NK-92 treated with Interleukin-12 subunit alpha and Interleukin-12 subunit beta, amount 100 ng/mL, for 24 hours (cell line): ENCODE measurements at places on chromosomes 3 and 15.

DNA sequence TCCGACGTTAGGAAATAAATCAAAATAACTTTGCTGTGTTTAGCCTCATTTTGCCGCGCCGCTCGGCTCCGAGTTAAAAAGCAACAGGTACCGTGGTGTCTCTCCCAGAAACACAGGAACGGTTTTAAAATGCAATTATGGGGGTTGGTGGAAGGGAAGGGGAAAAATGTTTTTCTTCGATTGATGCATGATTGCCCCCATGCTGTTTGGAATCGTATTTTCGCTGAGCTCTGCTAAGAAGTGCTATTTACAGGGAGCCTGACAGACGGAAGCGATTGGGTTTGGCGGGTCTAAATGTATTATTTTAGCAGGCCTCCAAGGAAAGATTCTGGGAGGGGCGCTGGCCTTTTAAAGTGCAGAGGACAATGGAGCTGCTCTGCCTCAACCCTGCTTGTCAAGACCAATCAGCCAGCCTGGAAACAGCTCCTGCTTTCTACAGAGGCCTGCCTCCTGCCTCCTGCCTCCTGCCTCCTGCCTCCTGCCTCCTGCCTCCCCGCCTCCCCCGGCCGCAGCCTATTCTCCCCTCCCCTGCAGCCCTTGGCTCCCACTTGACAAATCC lies 156.7 kb upstream of the TLE3 start:
- DNase-seq, result no peak

GRCh38 chr3:123644358-123644757 lies 59.5 kb upstream of the HACD2 start:
- DNase-seq, result no peak

DNA sequence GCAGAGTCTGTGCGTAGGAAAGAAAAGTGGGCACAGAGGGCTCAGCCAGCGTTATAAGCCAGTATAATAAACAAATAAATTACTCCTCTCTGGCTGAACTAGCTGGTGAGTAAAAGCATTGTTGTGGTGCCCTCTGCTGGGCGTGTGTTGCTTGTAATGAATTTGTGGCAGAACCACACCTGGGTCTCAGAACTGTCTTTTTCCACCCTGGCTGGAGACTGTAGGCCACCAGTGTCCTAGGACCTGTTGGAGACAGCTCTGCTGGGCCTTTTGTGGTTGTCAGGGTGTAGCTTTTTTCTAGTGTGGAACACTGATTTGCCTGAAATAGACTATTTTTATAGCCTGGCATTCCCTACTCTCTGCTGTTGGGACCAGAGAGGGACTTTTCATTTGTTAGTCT lies 130.5 kb upstream of the EIF1B start:
- DNase-seq, result no peak

- DNase-seq, result no peak
These were observed 65.8 kb upstream of the ICE2 start for GRCh38 chr15:60544581-60545264.

GRCh38 chr15:65286069-65286703 lies 497 bp downstream of the PARP16 start:
- DNase-seq, result no peak

- no peak for DNase-seq
These were observed 201.8 kb downstream of the ABHD5 start for GRCh38 chr3:43892526-43892925.

GRCh38 chr3:30407651-30408050 lies 198.8 kb upstream of the TGFBR2 start:
- DNase-seq, result no peak

DNA sequence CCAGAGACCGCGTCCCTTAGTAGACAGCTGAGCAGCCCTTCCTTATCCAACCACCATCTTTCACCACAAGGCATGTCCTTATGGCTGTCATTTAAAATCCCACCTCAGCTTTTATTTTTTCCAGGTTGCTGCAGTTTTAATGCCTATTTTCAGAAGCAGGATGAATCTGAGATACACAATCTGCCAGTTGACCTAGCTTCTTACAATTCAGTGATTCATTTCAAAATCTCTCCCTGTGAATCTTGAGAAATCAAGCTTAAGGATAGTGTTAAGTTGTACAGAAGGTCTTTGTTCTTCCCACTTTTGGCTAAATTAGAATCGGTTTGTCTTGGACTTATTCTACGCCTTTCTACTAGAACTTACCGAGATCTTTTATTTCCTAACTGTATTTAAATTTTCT lies 522.3 kb upstream of the CFAP20DC start:
- no peak for DNase-seq

DNA sequence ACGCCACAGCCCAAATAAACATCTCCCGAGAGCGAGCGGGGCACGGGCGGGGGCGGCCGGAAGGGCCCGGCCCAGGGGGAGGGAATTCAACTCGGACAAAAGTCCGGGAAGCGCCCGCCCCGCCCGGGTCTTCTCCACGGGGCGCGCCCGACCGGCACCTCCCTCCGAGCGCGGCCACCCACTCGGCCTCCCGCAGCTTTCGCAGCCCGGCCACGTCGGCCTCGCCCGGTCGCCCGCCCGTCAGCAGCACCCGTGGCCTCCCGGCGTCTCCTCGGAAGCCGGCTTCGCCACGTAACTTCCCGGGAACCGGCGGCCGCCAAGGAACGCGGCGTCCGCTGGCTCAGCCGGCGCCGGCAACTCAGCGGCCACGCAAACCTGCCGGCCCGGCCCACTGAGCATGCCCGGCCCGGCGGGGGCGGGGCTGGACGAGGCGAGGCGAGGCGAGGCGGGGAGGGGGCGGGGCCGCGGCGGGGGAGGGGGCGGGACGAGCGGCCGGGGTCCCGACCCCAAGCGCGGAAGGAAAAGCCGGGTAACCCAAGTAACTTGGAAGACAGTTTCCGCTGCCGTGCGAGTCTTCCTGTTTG lies at the start of gene TJP1:
Gene TJP1 (minus strand): TSS at position 369 of the 584 bp plus-strand sequence. CDS start 440 bp downstream, outside the sequence.
- no peak for DNase-seq

GRCh38 chr3:157201648-157202278 lies 41.8 kb upstream of the CCNL1 start:
- DNase-seq, result no peak

GRCh38 chr15:80331886-80332406 lies 72.2 kb upstream of the ARNT2 start:
- DNase-seq, result no peak

DNA sequence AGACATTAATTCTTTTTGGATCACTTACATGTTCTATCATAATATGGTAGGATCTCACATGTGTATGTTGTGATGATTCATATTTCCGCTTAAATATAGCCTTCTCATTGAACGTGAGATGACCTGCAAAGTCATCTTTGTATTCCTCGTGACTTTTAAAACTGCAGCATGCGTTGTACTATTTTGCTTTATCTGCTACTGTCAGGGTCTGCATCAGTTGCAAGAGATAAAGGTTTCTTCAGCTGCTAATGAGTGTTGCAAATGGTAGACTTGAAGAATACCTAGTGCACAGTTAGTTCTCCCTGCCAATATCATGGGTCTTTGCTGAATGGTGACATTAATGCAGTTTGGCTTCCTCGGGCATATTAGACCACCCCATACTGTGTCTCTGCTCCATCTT lies 31.8 kb downstream of the REC114 start:
- no peak for DNase-seq

GRCh38 chr15:85782064-85782463 lies 12.7 kb downstream of the KLHL25 start:
- DNase-seq, result no peak

- DNase-seq, result no peak
These were observed 109.0 kb upstream of the UNC13C start for GRCh38 chr15:53869044-53869805.

- DNase-seq, result no peak
These were observed 97.3 kb downstream of the AKAP13 start for GRCh38 chr15:85477730-85478129.

DNA sequence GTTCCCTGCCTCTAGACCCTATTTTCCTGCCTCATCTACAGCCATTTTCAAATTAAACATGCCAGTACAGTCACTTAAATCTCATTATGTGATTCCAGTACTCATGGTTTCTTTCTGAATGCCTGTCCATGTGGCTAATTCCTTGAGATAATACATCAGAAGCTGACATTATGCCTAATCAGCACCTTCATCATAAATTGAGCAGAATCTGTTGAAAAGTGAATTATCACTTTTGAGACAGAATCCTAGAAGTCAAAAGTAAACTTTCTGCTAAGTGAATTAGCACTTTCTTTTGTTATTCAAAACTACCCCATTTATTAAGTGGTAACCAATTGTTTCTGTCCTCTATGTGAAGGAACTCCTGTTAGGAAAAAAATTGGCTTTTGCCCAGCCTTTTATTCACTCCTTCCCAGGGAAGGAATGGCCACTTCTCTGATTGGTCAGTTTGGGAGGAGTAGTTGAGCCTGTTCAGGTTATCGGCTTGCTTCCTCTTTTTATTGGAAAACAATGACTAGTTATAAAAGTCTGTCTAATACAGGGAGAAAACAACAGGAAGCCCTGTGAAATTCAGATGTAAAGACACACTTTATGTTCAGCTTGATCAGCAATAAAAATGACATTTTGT lies 40.5 kb downstream of the OSTN start:
- DNase-seq, result no peak

DNA sequence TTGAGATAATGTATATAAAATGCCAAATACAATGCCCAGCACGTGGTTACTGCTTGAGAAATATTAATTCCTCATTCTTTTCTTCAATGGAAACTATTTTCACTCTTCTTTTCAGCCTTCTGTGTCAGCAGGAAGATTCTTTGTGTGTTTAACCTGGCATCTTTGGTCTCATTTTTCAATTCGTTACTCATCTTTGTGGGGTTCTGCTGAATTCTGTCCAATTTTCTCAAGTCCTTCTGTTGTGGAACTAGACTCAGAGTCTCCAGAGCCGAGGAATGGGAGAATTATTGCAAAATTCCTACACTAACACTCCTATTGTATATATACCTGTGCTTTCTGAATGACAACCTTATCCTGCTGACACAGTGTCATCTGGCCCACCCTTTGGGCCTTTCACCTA lies 96.8 kb upstream of the RGMA start:
- no peak for DNase-seq

- DNase-seq, result no peak
These were observed 7.8 kb upstream of the ZNF710 start for GRCh38 chr15:89993349-89993748.

GRCh38 chr15:38623744-38624143 lies 59.1 kb upstream of the RASGRP1 start:
- DNase-seq, result no peak

DNA sequence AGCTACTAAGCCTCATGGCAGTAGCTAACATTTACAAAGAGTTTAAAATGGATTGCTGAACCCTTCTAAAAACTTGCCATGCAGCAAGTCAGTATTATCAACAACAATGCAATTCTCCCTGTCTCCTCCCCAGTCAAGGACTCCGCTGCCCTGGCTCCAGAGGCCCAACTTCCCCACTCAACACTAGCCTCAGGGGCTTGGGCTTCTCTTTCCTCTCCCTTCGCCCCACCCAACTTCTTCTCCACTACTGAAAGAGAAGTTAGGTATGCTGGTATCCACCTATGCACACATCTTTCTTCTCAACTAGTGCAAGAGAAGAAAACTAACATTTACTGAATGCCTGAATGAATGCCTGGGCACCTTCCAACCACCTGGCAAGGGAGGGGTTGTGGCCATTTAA lies 30.7 kb downstream of the TLE3 start:
- no peak for DNase-seq

DNA sequence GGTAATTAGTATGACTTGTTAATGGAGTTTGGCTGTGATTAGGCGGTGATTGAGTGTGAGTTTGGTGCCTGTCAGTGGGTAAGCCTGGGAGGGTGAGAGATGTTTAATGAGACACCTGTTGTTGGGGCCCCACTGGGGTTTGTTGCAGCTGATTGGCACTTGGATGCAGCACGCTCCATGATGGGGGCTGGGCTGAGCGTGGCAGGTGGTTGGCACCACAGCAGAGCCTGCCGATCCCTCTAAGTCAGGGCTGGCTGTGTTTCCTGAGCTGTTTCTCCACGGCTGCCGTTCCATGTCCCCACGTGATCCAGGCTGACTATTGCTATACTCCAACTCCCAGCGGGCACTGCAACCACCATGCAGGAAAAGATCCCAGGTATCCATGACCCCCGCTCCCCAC lies 93.5 kb upstream of the ARRDC4 start:
- DNase-seq, result no peak

DNA sequence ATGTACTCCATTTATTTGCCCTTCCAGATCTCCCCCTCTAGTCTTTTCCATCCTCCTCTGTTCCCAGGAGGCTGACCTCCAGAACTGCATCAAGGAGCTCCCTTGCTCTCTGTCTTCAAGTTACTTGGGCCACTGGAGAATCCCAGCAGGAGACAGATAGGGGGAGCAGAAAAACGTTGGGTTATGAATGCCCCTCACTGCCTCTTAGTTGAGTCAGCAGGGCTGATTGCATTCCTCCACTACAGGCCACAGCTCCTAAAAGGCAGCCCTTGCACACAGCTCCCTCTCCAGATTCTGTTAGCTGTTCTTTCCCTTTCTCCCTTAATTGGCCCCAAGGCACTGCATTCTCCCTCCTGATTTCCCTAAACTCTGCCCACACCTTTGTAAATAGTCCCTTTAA lies 12.4 kb upstream of the CEP152 start:
- DNase-seq, result no peak

DNA sequence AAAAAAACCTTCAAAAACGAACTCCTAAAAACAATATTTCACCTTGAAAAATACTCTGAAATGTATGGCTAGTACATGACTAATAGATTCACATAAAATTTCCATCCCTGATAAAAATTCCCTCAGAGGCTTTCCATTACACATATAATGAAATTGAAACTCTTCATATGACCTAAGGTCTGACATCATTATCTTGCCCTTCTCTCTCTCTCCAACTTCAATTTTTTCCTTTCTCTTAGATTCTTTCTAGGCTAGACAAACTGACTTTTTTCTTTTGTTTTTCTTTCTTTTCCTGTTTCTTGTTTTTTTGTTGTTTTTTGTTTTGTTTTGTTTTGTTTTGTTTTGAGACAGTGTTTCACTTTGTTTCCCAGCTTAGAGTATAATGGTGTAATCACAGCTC lies 1220.5 kb downstream of the ROBO2 start:
- no peak for DNase-seq

DNA sequence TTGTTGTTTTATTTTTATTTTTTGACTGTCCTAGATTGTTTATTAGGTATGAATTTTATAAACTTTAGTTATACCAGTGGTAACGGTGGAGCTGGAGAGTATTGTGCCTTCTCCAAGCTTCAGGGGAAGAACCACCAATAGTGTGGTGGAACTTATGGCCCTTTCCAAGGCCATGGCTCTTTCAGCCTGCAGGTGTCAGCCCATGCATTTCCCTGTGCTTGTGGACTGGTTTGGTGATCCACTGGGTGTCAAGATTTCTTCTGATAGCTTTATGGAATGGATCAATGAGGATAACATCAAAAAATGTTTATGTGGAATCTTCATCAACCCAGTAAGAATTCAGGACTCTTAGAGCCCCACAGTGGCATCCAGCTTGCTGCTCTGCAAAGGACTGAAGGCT lies 19.2 kb upstream of the SCAMP5 start:
- DNase-seq, result no peak
